SK-N-MC (cell line): ENCODE measurements at places on chromosomes 16 and 17.

GRCh38 chr17:8975091-8975725 is 9.7 kb upstream of the PIK3R5 start:
- no peak for DNase-seq

- DNase-seq: no peak
Measured at GRCh38 chr17:80422981-80423380, 8.0 kb downstream of the ENDOV start.

DNA sequence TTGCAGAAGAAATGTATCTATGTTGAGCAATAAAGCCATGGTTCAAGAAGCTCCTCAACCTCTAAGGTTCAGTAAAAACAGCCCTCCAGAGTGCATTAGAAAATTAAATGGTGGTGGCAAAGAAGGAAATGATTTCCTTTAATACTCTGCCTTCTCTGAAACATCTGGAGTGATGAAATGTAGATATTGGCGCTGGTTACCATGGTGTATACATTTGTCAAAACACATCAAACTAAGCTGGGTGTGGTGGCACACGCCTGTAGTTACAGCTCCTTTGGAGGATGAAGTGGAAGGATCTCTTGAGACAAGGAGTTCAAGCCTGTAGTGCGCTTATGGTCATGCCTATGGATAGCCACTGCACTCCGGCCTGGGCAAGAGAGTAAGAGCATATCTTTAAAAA is 6.0 kb downstream of the CAPNS2 start:
- no peak for DNase-seq

DNA sequence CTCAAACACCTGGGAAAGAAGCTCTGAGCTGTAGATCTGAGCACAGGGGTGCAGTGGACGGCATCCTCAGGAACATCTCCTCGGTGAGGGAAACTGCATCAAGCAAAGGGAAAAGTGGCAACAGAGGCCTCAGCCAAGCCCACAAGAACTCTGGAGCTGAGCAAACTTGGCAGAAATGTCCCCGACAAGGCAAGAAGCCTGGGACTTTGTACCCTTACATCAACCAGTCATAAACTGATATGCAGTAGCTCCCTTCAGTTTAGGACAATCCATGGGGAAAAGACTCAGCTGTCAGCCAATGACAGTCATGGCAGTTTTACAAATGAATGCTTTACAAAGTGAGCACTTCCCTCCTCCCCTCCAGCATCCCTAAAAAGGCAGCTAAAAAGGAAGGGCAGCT is 210.0 kb upstream of the DYNLRB2 start:
- DNase-seq: no peak

GRCh38 chr16:177394-177822 is 928 bp downstream of the HBA1 start:
- no peak for DNase-seq

GRCh38 chr16:50331570-50331969 is 37.2 kb downstream of the BRD7 start:
- no peak for DNase-seq

DNA sequence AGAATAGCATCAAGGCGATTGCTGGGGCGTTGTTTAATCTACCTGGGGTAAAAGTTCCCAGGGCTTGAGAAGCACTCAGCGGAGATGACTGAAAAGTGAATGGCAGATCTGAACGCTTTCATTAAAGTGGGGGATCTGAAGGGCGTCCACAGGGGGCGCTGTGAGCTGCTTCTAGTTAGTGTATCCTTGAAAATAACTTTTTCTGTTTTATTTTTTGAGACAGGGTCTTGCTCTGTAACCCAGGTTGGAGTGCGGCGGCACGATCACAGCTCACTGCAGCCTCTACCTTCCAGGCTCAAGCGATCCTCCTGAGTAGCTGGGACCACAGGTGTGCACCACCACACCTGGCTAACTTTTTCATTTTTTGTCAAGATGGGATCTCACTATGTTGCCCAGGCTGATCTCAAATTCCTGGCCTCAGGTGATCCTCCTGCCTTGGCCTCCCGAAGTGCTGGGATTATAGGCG is 360.4 kb downstream of the SEC14L1 start:
- no peak for DNase-seq

GRCh38 chr17:71635187-71635586 is 485.6 kb upstream of the SOX9 start:
- no peak for DNase-seq

DNA sequence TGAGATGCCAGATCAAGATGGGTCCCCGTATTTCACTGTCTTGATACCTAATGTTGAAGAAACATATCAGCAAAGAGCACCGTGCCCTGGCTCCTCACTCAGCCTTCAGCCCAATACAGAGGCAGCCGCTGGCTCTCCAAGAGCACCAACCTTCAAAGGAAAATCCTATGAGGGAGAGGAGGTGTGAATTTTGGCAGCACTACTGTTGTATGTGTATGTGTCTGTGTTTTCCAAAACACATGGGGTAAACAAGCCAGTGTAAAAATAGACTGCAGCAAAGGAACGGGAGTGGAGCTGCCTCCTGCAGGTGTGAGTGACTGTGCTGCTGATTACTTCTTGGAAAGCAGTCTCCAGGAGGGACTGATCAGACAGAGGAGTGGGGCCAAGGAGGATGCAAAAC is 194.0 kb upstream of the CDH5 start:
- DNase-seq: no peak

DNA sequence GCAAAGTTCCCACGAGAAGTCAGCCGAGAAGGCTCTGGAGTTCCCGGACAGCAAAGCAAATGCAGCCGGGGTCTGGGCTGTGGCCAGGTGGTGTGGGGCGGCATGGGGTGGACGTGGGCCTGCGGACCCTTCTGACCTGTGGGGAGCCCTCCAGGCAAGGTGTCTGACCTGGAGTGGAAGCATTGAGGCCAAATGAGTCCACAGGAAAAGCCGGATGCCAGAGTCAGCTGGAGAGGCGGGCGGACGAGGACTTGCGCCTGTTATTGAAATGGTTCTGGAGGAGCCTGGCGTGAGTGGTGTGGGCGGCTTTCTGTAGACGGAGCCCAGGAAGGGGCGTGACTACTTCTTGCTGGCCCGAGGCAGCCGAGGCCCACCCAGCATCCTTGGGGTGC is 50.5 kb upstream of the ZNF750 start:
- DNase-seq: no peak

DNA sequence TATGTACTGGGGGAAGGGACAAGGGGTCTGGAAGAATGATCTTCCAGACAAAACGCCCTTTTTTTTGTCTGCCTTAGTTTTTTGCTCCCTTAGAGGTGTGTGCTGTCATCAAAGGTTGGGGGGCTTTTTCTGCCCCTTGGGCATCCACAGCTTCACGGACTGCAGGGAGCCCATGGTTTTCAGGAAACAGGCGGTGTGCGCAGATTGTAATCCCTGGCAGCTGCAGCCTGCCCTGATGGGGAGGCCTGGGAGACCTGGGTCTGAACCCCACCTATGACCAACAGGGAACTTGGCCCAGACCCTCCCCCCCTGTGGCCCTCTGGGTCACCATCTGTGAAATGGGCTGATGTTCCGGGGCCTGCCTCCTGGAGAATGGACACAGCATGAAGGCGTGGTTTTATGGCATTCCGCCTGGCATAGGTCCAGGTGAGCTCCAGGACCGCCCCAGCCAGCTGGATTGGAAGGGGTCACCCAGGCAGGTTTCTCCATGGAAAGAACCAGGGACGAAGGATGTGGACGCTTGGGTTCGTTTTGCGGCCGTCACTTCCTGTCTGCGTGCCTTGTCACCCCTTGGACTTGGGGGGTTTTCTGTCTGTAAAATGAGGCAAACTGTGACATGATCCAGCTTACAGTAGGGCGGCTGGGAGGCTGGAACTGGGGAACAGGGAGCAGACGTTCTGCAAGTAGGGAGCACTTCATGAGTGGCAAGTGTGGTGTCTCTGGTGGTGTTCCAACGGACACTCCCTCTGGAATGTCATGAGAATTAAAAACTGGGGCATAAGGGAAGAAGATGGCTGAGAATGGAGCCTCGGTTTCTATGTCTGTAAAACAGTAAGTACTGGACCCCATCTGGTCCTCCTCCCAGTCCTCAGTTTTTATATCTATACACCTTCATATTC is 1.5 kb downstream of the CPNE2 start:
- no peak for DNase-seq
